Naive B cell (primary cell): ENCODE measurements at places on chromosomes 4 and X. TPM values are rescaled to one million over a fixed set of nuclear protein-coding genes. Genes with fewer than 3 reads are reported as not detected.

GRCh38 chr4:113758372-113758771 is 3.2 kb downstream of the CAMK2D start:
- no peaks in the 10 kb centered on the region for H3K27me3 ChIP-seq
- no peak for DNase-seq
- H3K4me3 ChIP-seq, result peak overlapping the region; percentile 74
- peaks cover 34% of the 10 kb centered on the region for H3K4me1 ChIP-seq
- H3K27ac ChIP-seq, result peak overlapping the region; percentile 85
- peaks cover 5% of the 10 kb centered on the region for H3K36me3 ChIP-seq

DNA sequence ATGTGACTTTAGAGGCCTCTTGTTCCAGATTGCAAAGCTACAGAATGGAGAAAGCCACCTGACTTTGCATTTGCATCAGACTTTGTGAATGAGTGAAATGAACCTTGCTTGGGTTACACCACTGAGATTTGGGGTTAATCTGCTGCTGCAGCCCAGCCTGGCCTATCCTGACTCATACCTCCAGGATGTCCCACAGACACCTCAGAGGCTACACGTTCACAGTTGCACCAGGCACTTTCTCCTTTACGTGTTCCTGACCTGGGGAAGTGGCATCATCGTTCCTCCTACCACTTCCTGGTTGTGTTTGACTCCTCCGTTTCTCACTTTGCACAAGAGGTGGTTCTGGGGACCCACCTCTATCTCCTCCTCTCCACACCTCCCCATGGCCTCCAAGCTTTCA is 9.2 kb upstream of the SORCS2 start:
- no peak overlapping the region for H3K27ac ChIP-seq
- H3K36me3 ChIP-seq, result peaks cover 6% of the 10 kb centered on the region
- no peak for DNase-seq
- no peak overlapping the region for H3K4me3 ChIP-seq

DNA sequence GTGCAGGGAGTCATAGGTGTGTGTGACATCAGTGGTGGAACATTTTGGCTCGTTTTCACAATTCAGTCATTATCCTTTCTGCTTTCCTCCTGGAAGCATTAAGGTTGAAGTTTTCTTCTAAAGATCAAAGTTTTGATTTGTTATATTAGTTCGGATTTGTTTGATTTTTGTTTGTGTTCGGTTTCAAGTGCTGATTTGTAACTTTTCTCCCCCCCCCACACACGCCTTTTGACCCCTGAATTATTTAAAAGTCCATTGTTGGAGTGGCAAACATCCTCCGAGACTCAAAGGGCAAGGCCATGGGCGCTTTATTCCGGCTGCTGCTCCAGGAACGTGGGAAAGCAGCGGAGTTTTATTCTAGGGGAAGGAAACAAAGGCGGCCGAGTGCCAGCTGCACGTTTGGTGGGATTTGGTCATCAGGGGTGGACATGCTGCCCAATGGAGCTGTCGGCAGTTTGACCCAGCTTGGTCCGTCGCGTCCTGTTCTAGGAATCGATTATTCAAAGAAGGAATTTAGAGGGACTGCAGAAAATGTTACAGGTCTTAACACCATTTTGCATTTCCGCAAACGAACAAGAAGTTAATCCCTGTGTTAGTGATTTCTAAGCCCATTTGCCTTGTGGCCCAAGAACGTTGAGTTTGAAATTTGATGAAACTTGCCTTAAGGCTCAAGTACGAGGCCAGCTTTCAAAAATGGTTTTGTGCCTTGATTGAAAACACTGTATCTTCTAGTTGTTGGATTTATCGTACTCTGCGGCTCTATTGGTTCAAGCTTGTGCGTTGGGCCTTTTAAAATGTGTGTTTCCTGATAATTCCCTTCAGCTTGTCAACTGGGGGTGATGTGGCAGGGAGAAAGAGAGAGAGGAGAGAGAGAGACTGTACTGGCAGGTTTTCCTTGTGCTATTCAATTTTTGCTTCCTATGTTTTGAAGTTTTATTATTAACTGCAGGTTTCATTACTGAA is 565 bp upstream of the ZNF41 start:
- peak overlapping the region; percentile 77 for H3K4me3 ChIP-seq
- no peak for DNase-seq
- H3K27ac ChIP-seq, result peak overlapping the region; percentile 95
- peaks cover 38% of the 10 kb centered on the region for H3K4me1 ChIP-seq
- H3K27me3 ChIP-seq, result no peaks in the 10 kb centered on the region

DNA sequence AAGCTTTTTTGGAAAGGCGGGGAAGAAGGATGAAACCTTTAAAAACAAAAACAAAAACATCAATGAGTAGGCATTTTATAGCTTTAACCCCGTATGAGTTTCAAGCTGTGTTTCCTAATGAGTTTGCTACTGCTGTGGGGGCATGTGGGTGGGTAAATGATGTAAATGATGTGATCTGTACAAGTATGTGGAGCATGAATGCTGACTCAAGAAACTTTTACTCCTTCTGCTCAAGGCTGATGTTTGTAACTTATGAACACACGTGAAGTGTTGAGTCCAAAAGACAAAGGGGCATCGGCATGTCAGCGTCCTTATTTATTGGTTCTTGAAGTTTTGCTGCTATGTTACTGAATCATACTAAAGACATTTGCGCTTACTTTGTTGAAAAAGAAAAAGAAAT is 76.9 kb downstream of the CLCN4 start:
- H3K27me3 ChIP-seq, result no peaks in the 10 kb centered on the region
- no peak overlapping the region for H3K4me3 ChIP-seq
- DNase-seq, result no peak
- no peak overlapping the region for H3K27ac ChIP-seq
- H3K36me3 ChIP-seq, result peaks cover 14% of the 10 kb centered on the region
- peaks cover 6% of the 10 kb centered on the region for H3K4me1 ChIP-seq

DNA sequence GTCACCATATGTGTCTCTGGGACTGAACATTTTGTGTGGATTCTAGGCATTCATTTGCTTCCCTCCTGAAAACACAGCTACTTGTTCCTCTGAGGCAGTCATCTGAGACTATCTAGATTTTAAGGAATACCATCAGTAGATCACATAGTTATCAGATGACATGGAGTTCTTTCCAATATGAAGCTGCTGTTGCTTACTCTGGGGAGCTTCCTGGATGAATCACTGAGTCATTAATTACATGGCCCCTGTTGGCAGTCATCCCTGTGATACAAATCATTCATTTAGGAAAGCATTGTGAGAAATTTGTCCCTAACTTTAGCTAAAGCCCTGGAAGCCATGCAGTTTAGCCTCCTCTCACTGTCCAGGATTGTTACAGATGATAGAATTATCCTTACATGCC is 98.2 kb upstream of the ARSJ start:
- H3K27ac ChIP-seq, result no peak overlapping the region
- H3K4me1 ChIP-seq, result no peaks in the 10 kb centered on the region
- no peaks in the 10 kb centered on the region for H3K36me3 ChIP-seq

GRCh38 chrX:79266702-79267101 is 100.4 kb downstream of the ITM2A start:
- DNase-seq, result no peak
- peak overlapping the region; percentile 4 for H3K27ac ChIP-seq
- no peak overlapping the region for H3K4me3 ChIP-seq
- H3K36me3 ChIP-seq, result no peaks in the 10 kb centered on the region

DNA sequence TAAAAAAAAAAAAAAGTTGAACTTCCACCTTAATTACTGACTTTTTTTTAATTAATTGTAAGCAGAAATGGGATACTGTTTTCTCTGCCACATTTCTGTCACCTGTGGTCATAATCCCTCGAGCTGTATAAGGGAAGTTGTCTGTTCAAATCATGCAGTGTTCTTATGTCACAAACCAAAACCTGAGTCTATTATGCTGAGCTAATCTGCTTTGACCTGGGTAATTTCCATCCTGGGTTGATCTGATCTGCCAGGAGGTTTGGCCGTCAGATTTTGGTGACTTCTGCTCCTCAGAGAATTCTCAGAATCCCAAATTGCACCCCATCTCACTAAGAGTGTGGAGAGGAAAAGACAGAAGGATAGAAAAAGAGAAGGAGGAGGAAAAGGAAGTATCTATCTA is 683.1 kb downstream of the KCTD8 start:
- no peaks in the 10 kb centered on the region for H3K36me3 ChIP-seq
- H3K4me1 ChIP-seq, result peaks cover 5% of the 10 kb centered on the region
- no peak for DNase-seq
- H3K4me3 ChIP-seq, result peak overlapping the region; percentile 46
- no peak overlapping the region for H3K27ac ChIP-seq
- no peaks in the 10 kb centered on the region for H3K27me3 ChIP-seq

- DNase-seq, result peak; percentile 49
- H3K36me3 ChIP-seq, result no peaks in the 10 kb centered on the region
- H3K27me3 ChIP-seq, result no peaks in the 10 kb centered on the region
- peak overlapping the region; percentile 58 for H3K4me3 ChIP-seq
- peak overlapping the region; percentile 21 for H3K27ac ChIP-seq
Observed at GRCh38 chr4:15756361-15756861, 21.7 kb upstream of the CD38 start.

DNA sequence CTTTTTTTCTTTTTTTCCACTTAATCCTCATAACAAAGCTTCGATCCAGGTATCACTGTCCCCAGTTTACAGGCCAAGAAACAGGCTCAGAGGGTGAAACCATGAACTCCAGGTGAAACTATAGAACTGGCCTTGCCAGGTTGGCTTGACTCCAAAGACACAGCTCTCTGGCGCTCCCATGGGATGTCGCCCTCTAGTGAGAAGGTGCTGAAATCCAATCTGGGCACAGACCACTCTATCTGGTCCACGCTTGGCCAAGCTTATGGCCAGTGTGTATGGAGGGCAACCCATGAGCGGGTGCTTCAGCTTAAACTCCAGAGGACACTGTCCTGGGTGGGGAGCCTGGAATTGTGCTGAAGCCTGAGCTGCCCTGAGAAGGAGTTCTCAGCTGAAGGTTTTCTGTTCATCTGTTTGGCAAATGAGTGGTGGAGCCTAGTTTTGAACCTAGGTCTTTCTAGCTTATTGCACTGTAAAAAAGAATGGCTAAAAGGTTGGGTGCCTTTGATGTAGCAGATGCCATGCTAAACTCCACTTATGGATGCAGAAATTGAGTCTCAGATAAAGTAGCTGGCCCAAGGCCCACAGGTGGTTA is 70.5 kb downstream of the SEL1L3 start:
- no peak for DNase-seq
- no peak overlapping the region for H3K4me3 ChIP-seq
- H3K27me3 ChIP-seq, result no peaks in the 10 kb centered on the region
- H3K4me1 ChIP-seq, result peaks cover 5% of the 10 kb centered on the region
- H3K36me3 ChIP-seq, result peaks cover 48% of the 10 kb centered on the region

DNA sequence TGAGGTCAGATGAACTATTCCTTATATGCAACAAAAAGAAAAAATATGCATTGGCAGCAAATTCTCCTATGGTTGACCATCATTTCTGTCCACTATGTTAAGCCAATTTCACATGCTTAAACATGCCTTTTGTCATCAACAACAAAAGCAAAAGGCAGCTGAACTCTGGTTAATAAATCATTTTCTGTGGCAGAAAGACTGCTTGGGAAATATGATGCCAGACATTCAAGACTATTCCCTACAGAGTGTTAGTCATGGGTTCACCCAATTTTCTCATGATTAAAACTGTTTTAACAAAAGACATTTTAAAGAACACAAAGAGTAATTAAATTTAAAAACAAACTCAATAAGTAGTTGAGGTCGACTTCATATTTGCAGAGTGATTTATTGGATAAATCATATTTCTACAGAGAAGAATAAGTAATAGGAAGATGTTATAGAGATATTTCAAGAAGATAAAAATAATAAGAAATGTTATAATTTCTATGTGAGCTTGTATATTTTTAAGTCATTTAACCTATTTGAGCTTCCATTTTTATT is 890.6 kb downstream of the STPG2 start:
- H3K36me3 ChIP-seq, result no peaks in the 10 kb centered on the region
- no peaks in the 10 kb centered on the region for H3K4me1 ChIP-seq
- no peak overlapping the region for H3K4me3 ChIP-seq
- H3K27me3 ChIP-seq, result no peaks in the 10 kb centered on the region
- no peak overlapping the region for H3K27ac ChIP-seq
- no peak for DNase-seq

GRCh38 chrX:105477351-105477750 is 256.9 kb upstream of the TEX13A start:
- H3K4me3 ChIP-seq, result no peak overlapping the region
- no peak for DNase-seq
- no peaks in the 10 kb centered on the region for H3K36me3 ChIP-seq
- H3K27ac ChIP-seq, result no peak overlapping the region

- no peak overlapping the region for H3K27ac ChIP-seq
- H3K27me3 ChIP-seq, result no peaks in the 10 kb centered on the region
- no peaks in the 10 kb centered on the region for H3K36me3 ChIP-seq
- H3K4me3 ChIP-seq, result no peak overlapping the region
- DNase-seq, result no peak
- H3K4me1 ChIP-seq, result no peaks in the 10 kb centered on the region
Observed at GRCh38 chrX:51759055-51759839, 16.0 kb downstream of the GSPT2 start.

DNA sequence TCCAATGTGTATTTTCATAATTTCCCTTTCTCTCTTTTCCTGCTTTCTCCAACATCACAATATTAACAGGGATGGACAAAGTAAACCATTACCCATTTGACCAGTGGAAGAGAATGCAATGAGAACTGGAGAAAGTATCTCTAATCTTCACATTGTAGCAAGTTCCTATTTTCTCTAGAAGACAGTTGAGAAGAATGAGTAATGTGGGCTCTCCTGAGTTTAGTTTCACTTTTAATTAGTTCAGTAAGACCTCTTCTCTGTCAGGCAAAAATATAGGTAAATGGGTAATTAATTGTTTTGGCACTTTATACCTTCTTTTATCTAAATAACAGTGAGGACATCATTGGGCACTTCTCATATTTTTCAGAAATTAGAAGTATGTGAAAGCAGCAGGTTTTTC is 602.0 kb downstream of the GLUD2 start:
- no peak overlapping the region for H3K27ac ChIP-seq
- H3K27me3 ChIP-seq, result no peaks in the 10 kb centered on the region
- no peaks in the 10 kb centered on the region for H3K4me1 ChIP-seq
- DNase-seq, result no peak
- H3K4me3 ChIP-seq, result no peak overlapping the region
- no peaks in the 10 kb centered on the region for H3K36me3 ChIP-seq

DNA sequence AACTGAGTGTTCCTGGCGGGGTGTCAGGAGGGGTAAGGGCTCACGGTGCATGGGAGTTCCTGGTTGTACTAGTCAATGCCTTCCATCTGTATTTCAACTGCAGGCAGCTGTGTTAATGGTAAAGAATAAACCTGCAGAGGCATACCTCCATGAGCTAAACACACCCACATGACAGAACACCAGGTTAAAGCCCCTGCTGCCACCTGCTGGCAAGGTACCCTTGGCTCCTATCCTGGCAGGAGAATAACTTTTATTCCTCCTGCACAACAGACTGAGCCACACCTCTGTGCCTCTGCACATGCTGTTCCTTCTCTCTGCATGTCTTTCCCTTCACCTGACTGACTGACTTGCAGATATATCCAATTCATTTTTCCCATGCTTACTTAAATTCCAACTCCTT is 11.1 kb downstream of the ITIH6 start:
- no peaks in the 10 kb centered on the region for H3K36me3 ChIP-seq
- H3K27ac ChIP-seq, result no peak overlapping the region
- no peak for DNase-seq
- H3K27me3 ChIP-seq, result peaks cover 9% of the 10 kb centered on the region

GRCh38 chrX:107880054-107880610 is 54.5 kb downstream of the MID2 start:
- no peaks in the 10 kb centered on the region for H3K4me1 ChIP-seq
- peaks cover 5% of the 10 kb centered on the region for H3K27me3 ChIP-seq
- no peaks in the 10 kb centered on the region for H3K36me3 ChIP-seq
- H3K27ac ChIP-seq, result no peak overlapping the region
- no peak for DNase-seq
- H3K4me3 ChIP-seq, result no peak overlapping the region

- H3K4me3 ChIP-seq, result no peak overlapping the region
- H3K27me3 ChIP-seq, result peaks cover 8% of the 10 kb centered on the region
Observed at GRCh38 chr4:68110441-68110840, 19.2 kb downstream of the TMPRSS11F start.

The ARR3 gene
- not detected for polyA plus RNA-seq

The SMARCA5 gene
- polyA plus RNA-seq, result 26.2 TPM

The SSX4B gene
- not detected for polyA plus RNA-seq

The HPGD gene
- polyA plus RNA-seq, result 0.73 TPM
